T-helper 9 cell (primary cell): ENCODE measurements at places on chromosomes 4 and X.
A peak's percentile ranks its signal among the peaks of the same experiment; 100 is the strongest.

GRCh38 chr4:89488736-89489135 lies 181.1 kb upstream of the GPRIN3 start:
- DNase-seq = no peak

DNA sequence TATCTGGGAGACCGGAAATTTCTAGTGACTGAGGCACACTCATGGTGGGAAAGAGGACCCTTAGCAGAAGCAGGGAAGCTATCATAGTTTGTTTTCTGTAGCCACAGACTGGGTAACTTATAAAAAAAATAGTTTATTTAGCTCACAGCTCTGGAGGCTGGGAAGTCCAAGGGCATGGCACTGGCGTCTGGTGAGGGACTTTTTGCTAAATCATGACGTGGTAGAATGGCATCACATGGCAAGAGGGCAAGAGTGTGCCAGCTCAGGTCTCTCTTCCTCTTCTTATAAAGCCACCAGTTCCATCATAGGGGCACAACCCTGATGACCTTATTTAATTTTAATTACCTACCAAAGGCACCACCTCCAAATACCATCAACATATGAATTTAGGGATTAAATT lies 13.3 kb downstream of the APLN start:
- DNase-seq = no peak

- DNase-seq = no peak
Observed at GRCh38 chr4:147194604-147195003, 248.9 kb upstream of the TTC29 start.

- DNase-seq = no peak
Observed at GRCh38 chrX:119997570-119997969, 54.0 kb upstream of the NKAP start.

GRCh38 chr4:173013232-173013930 lies 155.2 kb upstream of the GALNT7 start:
- peak; percentile 41 for DNase-seq

DNA sequence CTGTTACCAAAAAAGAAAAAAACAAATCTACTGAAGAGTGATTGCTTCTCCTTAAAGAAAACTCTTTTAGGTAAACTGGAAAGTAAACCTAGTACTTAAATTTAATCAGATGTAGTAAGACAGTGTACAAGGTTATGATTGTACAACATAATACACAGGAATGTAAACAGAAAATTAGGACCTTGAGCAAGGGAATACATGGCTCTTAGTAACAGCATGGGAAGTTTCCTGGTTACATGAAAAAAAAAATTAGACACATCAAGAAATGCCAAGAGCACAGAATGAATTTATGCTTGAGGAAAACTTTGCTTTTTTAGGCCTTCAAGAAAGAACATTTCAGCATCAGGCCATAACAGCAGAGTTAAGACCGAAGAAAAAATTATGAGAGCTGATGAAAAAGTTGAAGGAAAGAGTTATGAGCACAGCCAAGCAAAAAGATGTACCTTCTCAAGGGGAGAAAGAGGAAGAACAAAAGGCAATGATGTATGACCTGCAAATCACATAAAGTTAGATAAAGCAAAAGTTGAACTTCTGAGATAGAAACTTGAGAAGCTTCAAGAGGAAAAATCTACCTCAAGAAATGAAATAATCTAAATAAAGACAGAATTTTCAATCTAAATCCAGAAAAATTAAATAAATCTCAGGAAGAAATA lies 311.6 kb downstream of the GALNTL6 start:
- no peak for DNase-seq

DNA sequence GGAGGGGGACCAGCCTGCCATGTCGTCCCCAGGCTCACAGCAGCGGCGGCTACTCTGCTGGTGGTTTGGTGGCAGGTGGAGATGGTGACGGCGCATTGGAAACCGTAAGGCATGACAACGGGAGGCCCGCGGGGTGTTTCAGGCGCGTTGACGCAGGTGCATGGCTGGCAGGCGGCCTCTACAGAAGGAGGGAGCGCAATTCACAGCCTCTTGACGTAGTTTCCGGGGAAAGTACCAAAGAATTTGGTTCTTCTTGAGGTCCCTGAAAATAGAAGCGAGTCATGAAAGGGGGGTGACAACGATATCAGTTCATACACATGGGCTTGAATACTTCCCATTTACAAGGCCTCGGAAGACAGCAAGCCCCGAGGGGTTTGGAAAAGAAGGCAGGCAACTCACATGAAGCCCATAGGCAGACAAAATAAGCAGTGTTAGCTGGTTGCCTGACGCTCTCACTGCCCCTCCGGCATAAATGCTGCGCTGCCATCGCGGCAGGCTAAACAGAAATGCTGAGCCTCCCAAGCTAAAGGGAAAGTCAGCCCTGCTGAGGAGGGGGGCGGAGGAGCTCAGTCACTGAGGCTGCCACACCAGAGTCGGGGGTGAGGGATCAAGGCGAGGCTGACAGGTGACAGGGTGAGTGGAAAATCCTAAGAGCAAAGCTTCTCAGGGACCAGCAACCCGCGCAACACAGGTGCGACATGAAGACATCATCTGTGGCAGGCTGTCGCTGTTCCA lies 52.3 kb upstream of the PDLIM3 start:
- DNase-seq = peak; percentile 53

DNA sequence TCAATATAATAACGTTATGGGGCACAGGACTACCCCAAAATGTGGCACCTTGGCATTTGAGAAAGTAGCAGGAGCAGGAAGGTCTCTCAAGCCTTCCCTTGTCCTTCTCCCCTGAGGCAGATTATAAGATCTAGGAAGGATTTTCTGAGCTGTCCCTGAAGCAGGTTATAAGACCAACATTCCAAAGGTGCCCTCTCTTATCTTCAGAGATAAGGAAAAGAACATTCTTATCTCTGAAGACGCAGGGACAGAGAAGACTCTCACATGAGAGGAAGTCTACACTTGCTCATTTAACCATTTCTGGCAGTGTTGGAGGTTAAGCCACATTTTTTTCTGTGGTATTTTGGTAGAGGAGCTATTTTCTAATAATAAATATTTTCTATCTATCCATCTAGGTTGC lies 437.9 kb upstream of the MAOA start:
- DNase-seq = no peak

DNA sequence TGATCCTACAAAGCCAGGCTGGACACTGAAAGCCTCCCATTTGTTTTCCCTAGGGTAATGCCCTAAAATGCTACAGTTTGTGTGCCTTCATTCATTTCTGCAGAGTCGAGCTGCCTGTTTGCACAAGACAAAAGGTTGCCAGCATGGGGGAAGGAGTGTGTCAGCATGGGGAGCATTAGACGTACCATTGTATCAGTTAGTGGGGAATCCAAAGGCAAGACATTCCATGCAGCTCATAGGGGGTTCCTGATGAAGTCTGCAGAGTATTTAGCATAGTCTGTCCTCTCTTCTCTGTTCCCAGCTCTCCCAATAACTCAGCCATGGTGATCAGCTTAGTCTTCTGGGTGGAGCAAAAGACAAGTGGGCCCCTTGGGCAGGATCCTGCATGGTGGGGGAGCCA lies 276.9 kb upstream of the PCDH7 start:
- DNase-seq = no peak

- no peak for DNase-seq
Observed at GRCh38 chr4:72136429-72136828, 104.6 kb downstream of the NPFFR2 start.

GRCh38 chrX:72620550-72621145 lies 48.0 kb upstream of the HDAC8 start:
- DNase-seq = no peak

DNA sequence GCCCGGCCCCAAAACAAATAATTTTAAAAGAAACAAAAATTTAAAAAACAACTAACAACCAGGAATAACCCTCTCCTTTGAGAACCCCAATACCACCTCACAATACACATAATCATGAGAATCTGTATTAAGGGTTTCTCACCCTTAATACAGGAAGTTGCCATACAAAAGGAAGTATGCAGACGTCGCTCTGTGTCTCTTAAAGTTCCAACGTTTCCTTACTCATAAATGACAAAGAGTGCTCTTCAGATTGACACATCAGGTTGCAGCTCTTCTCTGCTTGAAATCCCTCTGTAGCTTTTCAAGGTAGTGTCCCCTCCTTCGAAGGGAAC lies 73.9 kb upstream of the IRF2 start:
- DNase-seq = no peak

DNA sequence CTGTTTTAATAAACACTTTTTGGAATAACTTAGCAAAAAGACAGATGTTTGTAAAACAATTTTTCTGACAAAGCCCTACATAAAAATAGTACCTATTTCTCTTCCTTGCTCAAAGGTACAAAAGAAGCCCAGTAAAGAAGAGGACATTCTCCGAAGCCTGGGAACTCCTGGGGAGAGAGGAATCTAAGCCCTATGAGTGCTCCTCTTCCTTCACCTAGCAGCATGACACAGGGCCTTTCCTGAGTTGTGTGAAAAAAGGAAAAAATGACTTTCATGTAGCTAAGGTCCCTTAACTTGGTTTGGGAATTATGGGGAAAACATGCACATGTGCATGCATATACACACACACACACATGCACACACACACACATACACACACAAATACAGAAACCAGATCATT lies 586.9 kb downstream of the TMA16 start:
- no peak for DNase-seq

DNA sequence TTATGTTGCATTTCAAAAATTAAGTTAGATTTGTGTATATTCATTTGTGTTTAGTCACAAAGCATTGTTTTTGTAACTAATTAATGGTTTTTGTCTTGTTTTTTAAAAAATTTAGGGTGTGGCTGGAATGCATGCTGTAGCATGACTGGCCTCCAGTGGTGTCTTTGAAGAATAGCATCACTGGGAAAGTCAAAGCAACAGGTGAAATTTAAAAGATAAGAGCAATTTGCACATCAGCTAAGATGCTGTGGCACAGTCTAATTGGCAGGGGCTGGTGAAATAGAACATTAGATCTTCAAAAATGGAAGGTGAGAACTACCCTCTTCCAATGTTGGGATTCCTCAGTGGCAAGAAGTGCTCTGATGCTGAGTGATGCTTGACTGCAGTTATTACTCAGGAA lies 45.3 kb downstream of the ANK2 start:
- no peak for DNase-seq

- DNase-seq = no peak
Observed at GRCh38 chr4:147123146-147123545, 177.5 kb upstream of the TTC29 start.
